ENCODE measurements at places on chromosomes 16 and 17. TPM values are rescaled to one million over a fixed set of nuclear protein-coding genes. Genes with fewer than 3 reads are reported as not detected.

FMNL1 gene
- 19.8 TPM for total RNA-seq

CA7 gene
- not detected for total RNA-seq

CCL4L2 gene
- not detected for total RNA-seq

HSPB9 gene
- not detected for total RNA-seq

CCDC182 gene
- not detected for total RNA-seq

GRCh38 chr17:55347341-55347740 is 74.3 kb downstream of the MMD start:
- no peak for DNase-seq

GRCh38 chr17:81599719-81600486 is 37.0 kb downstream of the NPLOC4 start:
- peak; percentile 41 for DNase-seq

GRCh38 chr16:23827057-23827456 is 8.7 kb upstream of the PRKCB start:
- no peak for DNase-seq

DNA sequence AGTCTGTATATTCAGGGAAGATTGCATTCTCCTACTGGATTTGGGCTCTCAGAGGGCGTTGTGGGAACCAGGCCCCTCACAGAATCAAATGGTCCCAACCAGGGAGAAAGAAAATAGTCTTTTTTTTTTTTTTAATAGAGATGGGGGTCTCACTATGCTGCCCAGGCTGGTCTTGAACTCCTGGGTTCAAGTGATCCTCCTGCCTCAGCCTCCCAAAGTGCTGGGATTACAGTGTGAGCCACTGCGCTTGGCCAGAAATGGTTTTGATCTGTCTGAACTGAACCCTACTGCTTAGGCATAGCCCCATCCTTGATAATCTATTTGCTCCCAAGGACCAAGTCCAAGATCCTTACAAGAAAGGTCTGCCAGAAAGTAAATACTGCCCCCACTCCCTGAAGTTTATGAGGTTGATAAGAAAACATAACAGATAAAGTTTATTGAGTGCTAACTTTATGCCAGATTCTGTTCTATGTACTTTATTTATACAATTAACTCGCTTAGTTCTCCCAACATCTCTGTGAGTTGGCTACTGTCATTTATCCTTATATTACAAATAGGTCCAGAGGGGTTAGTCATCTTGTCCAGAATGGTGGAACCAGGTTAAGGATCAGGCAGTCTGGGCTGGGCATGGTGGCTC is 13.5 kb downstream of the G6PC1 start:
- no peak for DNase-seq

- DNase-seq = peak; percentile 75
Measured at GRCh38 chr16:14399378-14400284, 230.4 kb downstream of the PARN start.

DNA sequence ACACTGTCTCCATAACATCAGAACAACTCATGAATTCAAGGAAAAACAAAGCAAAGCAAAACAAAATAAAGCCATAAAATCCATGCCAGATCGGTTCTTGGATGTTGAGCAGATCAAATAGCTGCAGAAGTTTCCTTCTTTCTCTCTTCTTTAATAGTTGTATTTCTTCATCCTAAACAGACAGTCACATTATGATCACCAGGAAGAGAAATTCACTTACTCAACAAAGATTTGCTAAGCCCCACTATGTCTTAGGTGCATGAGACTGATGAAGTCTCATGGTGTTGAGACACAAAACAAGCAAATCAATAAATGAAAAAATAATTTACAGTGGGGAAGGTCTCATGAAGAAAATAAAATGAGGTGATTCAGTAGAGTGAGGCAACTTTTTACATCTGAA is 72.8 kb downstream of the WIPI1 start:
- no peak for DNase-seq

DNA sequence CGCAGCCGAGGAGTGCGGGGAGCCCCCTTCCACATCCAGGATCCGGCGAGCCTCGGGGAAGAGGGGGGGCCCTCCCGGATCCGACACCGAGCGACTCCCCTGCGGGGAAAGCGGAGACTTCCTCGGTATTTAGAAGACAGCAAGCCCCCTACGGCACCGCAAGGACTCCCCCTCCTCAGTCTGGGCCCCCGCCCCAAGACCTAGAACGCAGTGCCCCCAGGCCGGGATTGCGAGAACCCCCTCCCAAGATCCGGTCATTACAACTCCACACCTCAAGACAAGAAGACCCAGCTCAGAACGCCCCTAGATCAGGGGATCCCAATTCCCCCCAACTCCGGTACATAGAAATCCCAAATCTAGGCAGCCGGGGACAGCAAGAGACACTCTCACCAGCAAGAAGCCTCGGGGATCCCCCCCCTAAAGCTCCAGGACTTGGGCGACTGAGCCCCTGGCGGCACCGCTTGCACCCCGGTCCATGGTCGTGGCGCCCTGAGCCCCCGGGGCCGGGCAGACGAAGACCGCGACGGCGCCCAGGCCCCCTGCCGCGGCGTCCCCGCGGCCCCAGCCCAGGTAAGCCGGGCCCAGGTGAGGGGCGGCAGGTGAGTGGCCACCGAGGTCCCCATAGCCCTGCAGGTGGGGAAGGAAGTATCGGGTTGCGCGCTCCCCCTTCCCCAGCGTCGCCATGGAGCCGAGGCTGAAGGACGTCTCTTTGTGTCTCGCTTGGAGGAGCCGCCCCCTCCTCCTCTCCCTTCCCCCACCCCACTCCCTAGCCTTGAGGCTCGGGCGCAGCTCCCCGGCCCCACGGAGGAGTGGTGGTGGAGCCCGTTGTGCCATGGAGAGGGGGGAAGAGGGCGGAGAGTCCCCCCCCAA is 641 bp downstream of the SBK1 start:
- no peak for DNase-seq

- DNase-seq = no peak
Measured at GRCh38 chr17:47184681-47185080, 4.4 kb downstream of the CDC27 start.

DNA sequence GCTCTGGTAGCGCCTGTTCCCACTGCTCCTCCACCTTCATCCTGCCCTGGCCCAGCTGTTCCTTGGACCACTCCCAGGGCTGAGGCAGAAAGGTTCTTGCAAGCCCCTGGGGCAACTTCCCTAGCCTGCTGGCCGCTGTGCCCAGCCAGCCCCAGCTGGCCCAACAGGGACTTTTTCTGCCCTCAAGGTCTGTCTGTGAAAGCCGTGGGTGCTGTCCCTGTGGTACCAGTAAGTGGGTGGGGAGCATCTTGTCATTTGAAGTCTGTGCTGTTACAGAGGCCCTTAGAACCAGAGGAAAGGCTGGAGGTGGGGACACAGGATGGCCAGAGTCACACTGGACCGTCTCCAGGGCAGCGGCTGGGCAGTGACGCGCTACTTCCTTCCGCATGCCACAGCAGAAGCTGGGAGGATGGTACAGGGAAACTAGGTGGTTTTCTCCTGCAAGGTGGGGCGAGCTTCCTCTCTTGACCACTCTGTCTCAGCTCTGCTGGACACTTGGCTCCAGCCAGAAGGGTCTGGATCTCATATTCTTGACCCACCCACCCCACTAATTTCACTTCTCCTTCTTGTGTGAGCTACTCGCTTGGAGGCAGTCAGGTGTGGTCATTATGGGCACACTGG is 87.8 kb downstream of the PLCG2 start:
- no peak for DNase-seq

GRCh38 chr16:69423189-69423588 is 1.2 kb upstream of the CYB5B start:
- no peak for DNase-seq

GRCh38 chr16:75837681-75838080 is 111.4 kb upstream of the CPHXL start:
- no peak for DNase-seq

DNA sequence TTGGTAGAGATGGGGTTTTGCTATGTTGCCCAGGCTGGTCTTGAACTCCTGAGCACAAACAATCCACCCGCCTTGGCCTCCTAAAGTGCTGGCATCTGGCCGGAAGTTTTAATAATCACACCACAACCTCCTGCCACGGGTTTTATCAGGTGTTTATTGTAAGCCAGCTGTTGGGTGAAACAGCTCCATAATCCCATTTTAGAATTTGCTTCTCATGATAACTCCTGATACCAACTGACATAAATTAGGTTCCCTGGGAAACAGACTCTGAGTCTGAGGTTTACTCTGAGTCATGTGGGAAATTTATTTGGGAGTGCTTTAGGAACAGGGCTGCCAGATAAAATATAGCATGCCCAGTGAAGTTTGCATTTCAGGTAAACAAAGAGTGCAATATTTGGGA is 122.6 kb upstream of the MED13 start:
- DNase-seq = peak; percentile 72

GRCh38 chr17:41199421-41200078 is 9.9 kb downstream of the KRTAP9-1 start:
- no peak for DNase-seq

DNA sequence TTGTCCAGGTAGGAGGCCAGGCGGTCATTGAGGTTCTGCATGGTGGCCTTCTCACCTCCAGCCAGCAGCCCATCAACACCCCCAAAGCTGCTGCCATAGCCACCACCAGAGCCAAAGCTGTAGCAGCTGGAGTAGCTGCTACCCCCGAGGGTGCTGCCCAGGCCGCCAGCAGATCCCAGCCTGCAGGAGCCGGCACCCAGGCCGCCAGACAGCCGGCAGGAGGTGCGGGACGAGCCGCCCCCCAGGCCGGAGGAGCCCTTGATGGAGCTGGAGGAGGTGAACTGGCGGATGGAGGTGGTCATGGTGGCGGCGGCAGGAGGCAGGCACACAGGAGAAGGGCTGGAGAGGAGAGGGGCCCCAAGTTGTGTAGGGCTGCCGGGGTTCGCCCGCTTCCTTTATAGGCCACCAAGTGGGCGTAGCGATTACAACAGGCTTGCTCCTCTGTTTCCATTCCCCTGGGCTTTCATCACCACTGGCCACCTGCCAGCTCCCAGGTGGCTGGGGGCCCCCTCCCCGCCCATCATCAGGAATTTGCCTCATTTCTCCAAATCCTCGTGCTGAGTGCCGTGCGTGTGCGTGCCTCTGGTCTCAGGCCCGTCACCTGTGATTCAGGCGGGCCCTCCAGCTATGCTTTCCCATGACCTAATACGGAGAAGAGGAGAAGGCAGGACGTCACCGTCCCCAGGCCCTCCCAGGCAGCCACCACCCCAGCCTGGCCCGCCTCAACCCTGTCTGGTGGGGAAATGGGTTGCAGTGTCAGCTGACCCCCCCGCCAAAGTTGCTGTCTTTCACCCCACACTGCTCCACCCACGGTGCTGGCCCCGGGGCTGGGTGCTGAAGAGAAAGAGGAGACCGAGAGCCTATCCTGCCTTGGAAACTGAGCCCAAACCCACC is at the start of gene KRT17:
Gene KRT17 (minus strand): TSS at position 368 of the 894 bp plus-strand sequence. CDS start 66 bp downstream, at position 302.
- DNase-seq = no peak

- no peak for DNase-seq
Measured at GRCh38 chr17:8939496-8940334, 25.8 kb downstream of the PIK3R5 start.

DNA sequence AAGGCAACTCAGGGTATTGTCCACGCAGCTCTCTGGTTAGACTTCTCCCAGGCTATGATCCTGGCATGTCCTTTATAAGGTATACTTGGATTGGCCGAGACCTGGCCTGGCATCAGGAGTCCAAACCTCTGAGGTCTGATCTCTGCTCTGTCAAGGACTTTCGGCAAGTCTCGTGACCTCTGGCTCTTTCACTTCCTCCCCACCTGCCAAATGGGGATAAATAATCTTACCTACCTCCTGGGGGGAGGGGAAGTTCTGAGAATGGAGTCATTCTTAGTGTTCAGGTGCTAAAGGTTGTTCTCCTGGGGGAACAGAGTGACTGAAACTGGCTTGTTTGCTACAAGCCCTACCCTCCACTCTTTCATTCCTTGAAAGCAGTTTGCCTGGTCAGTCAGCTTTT is 7.6 kb downstream of the ATXN1L start:
- no peak for DNase-seq

- DNase-seq = no peak
Measured at GRCh38 chr16:9256196-9256595, 164.8 kb downstream of the HAPSTR1 start.

GRCh38 chr17:5135726-5136579 is 20.1 kb downstream of the USP6 start:
- DNase-seq = no peak

GRCh38 chr17:35947156-35947585 is 3.7 kb upstream of the LYZL6 start:
- DNase-seq = peak; percentile 17

DNA sequence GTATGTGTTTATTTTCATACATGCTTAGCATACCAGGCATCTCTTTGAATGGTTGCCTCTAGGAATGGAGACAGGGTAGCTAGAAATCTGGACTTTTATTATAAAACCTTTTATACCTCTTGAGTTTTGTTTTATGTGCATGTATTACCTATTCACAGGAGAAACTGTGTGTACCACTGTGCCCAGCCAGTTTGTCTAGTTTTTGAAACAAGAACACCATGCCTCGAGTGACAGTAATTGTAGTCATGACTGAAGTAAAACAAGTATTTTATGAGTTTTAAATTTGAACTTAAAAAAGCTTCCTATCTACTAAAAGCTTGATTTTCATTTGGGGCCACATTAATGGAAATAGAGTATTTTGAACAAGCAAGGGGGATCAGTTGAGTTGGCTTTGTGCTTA is 57.4 kb downstream of the SNTB2 start:
- DNase-seq = no peak

GRCh38 chr16:51353055-51353454 is 202.0 kb upstream of the SALL1 start:
- DNase-seq = no peak

- peak; percentile 57 for DNase-seq
Measured at GRCh38 chr16:53282975-53283946, 151.0 kb upstream of the RBL2 start.

DNA sequence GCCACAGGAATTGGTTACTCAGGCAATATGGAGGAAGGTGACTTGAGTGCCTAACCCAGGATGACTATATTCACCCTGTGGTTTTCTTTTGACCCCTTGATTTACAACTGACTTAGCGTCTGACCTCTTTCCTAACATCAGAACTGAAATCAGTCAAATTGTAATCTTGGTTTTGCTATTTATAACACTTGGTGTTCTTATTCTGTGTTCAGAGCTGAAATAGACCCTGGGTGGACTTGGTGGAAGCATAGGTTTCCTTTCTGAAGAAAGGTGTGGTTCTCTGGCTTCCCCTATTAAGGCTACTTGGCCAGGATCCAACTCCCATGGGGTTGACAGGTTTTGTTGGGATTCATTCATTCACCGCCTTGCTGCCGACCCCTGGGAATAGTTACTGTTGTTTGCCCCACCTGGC is 80.8 kb downstream of the CLEC16A start:
- DNase-seq = no peak
